ENCODE measurements at places on chromosomes 12 and 14.

DNA sequence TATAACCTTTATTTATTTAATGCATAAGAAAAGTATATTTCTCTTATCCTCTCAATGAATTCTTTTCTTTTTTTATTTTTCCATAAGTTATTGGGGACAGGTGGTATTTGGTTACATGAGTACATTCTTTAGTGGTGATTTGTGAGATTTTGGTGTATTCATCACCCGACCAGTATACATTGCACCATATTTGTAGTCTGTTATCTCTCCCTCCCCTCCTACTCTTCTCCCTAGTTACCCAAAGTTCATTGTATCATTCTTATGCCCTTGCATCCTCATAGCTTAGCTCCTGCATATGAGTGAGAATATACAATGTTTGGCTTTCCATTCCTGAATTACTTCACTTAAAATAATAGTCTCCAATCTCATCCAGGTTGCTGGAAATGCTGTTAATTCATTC, 1900.0 kb upstream of the SEL1L start:
- DNase-seq = no peak

DNA sequence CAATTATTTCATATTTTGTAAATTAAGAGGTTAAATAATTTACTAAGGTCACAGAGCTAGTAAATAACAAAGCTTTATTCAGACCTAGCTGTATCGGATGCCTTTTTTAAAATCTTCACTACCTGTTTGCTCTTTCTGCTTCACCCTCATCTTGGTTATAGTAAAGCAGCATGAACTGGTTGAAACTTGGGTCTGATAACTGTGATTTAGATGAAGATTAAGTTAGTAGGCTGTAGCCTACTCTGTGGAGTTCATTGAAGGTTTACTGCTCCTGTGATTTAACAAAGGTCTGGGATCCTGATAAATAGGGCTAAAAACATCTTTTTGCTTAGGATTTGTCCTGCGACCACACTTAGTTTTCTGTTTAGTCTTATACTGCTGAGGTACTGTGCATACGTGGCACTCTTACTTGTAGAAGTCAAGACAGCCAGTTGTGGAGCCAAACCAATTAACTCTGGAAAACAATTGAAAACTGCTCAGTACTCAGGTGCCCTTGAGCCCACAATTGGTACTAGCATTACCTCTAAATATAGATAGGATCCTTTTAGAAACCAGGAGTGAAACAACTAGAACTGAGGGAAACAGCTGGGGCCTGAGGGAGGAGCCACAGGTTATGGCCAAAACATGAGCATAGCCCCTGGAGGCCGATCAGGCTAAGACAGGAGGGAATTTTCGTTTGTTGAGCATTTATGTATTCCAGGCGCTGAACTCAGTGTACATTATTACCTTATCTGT, 2.3 kb downstream of the SPATS2 start:
- DNase-seq = no peak

GRCh38 chr12:79689477-79690141, 1.2 kb downstream of the PAWR start:
- peak; percentile 33 for DNase-seq

- peak; percentile 7 for DNase-seq
Observed at GRCh38 chr12:111368291-111368787, 556 bp downstream of the PHETA1 start.

DNA sequence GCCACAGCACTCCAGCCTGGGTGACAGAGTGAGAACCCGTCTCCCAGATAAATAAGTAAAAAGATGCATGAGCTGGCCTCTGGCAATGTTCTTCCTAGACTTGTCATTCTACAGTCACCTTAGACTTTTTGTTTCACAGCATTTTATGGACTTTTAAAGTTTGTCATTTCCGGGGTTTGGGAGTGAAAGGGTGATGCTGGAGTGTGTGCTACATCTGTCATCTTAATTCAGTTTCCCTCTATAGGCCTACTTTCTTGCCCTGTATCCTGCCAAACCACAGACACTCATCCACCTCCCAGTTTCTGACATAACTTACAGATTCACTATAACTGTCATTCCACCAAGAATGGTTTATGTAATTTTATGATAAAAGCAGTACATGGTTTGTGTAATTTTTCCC, 166.7 kb upstream of the PARP11 start:
- DNase-seq = no peak

- no peak for DNase-seq
Observed at GRCh38 chr14:79337761-79338160, 873.5 kb downstream of the DIO2 start.

GRCh38 chr14:61570549-61571290, 124.6 kb upstream of the HIF1A start:
- DNase-seq = no peak

DNA sequence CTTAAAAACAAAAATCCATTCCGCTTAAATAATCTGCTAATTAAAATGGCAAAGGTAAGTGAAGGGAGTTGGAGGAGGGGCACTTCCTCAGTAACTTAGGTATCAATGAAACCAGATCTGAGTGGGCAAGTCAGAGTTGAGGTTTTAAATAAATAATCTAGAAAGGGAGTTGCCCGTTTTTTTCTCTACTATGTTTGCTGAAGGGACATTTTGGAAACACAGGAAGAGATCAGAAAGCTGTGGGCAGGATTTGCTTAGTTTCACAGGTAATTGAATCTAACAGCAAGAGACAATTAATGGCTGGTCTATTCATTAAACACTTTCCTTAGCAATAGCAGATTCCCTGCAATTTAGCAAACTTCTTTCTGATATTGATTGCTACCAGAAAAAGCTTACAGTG, 186.0 kb upstream of the ABCD2 start:
- DNase-seq = no peak

- no peak for DNase-seq
Observed at GRCh38 chr12:18281941-18282340, 20.6 kb downstream of the PIK3C2G start.

DNA sequence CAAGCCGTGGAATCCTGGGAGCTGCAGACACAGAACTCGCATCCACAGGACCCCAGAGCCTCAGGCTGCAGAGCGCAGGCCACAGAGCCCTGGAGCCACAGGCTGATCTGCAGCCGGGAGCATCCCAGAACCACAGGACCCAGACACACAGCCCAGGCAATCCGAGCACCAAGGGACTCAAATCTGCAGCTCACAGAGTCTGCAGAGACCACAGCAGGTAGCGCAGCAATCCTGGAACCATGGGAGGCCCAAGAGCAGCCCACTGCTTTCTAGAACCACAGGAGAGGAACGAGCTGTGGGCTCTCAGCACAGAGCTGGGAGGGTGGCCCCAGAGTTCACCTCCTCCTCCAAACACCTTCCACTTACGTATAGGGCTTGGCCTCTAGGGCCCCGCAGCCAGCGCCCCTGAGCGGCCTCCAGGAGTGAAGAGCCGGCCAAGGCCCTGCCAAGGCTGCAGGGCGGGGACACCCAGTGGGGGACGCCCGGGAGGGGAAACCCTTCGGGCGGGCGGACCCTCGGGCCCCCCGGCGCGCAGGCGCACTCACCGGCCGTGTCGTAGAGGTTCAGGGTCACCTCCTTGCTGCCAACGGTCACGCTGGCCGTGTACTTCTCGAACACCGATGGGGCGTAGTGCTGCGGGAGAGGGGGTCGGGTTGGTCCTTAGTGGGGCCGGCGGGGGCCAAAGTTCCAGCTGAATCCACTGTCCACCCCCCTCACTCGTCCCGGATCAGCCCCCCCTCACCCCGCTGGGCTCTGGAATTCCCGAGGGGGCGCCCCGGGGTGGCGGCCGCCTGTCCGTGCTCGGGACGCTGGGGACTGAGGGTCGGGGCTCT, 665 bp downstream of the RHOF start:
- no peak for DNase-seq
